Activated T-cell treated with anti-CD3 and anti-CD28 coated beads, Interleukin-2, amount 50 U/mL, for 1 hour (primary cell): ENCODE measurements at places on chromosomes 4 and X.

DNA sequence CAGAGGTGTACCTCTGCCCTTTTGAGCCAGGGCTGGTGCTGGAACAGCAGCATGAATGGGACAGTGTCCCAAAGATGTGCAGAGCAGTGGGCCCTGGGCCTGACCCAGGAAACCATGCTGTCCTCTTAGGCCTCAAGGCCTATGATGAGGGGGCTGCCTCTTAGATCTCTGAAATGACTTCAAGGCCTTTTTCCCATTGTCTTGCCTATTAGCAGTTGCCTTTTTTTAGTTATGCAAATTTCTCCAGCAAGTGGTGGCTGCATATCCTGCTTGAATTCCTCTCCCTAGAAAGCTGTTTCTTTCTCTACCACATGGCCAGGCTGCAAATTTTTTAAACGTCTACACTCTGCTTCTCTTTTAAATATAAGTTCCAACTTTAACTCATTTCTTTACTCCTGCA, 160.3 kb downstream of the CFAP299 start:
- no peak for DNase-seq

DNA sequence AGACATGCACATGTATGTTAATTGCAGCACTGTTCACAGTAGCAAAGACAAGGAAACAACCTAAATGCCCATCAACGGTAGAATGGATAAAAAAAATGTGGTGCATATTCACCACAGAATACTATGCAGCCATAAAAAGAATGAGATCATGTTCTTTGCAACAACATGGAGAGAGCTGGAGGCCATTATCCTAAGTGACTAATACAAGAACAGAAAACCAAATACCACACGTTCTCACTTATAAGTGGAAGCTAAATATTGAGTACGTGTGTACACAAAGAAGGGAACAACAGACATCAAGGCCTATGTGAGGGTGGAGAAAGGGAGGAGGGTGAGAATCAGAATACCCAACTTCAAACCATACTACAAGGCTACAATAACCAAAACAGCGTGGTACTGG, 17.4 kb upstream of the LNX1 start:
- DNase-seq = no peak

DNA sequence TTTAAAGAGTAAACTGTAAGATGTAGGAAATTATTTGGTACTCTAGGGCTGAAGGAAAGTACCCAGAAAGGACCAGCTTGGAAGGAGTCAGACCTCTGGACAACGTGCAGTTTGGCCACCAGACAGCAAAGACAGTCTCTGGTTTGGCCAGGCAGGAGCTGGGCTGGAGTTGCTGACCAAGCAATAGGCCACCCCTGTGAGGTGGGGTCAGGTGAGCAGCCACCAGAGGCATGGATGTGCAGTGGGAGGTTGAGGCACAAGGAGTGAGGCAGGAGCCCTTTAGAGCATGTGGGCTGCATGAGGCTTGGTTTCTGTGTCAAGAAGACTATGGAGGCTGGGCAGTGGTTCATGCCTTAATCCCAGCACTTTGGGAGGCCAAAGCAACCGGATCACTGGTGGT, 17.7 kb upstream of the MRFAP1 start:
- DNase-seq = no peak

DNA sequence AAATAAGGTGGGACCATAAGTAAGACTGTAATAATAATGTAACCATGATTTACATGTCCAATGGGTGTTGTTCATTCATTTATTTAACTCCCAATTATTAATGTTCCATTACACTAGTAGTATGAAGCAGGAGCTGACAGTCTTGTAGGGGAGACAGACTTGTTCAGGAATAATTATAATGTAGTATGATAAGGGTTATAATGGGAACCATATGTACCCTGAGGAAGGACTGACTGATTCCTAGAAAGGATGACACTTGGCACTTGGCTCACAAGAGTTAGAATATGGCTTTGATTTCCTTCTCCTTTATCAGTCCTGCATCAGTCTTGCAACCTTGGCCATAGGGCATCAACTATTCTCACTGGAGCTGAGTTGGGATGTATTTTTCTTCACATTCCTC, 24.2 kb downstream of the PCDH7 start:
- no peak for DNase-seq

DNA sequence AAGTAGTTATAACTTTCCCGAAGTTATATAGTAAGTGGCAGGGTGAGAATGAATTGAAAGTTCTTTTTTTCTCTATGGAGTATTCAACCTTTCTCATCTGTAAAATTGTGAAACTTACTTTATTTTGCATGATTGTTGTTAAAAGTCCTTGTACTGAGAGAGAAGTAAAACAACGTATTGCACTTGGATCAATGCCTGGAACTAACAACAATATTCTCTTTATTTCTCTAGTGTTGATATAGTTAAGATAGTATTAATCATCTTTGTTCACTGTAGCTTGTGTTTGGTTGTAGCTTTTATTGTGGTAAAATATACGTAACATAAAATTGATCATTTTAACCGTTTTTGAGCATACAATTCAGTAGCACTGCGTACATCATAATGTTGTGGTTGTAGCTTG, 48.7 kb downstream of the STIM2 start:
- DNase-seq = no peak

DNA sequence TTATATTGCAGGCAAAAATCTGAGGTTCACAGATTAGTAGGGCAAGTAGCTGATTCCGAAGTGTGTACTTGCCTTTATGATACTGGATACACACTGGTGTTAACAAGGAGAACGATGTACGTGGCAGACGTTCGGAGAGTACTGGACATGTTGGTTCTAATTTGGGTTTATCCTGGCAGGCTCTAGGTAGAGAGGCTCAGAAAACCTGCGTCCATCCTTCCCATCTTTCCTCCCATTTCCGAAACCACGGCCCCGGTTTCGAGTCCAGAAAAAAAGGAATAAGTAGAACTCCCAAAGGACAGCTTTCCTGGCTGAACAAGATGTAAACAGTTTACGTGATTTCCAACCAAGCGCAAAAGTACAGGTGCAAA, 351 bp upstream of the SLC30A9 start:
- DNase-seq = no peak

DNA sequence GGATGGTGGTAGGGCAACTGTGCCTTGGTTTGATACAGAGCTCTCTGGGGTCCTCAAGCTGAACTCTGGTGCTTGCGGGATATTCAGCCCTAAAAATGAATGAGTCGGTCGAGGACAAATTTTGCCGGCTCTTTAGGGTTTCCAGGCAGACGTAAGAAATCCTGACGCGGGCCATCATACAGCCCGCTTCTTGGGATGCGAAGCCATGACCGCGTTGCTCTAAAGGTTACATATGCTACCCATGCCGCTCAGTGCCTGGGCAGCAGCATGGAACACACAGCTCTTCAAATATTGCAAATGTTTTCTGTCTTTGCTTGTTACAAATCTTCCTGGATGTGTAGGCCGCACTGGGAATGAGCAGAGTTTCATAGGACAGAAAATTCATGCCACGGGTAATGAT, 55.6 kb downstream of the NBDY start:
- DNase-seq = no peak

- no peak for DNase-seq
These were observed 413.8 kb downstream of the FAT4 start for GRCh38 chr4:125728568-125728967.

DNA sequence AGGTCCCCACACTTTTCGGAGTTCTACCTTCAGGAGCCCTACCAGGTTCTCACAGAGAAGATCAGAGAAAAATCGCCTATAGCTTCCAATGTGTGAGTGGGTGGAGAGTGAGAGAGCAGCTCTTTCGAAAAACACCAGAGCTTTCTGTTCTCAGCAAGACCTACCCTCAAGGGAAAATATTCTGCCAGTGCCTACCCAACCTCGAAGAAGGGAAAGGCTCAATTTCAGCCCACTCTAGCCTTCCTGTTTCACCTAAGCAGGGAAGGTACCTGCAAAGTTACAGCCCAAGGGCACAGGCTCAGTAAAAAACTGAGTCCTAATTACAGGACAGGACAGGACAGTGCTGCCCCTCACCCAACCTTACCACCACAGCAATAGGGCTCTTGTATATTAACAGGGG, 104.0 kb upstream of the WDR17 start:
- no peak for DNase-seq

DNA sequence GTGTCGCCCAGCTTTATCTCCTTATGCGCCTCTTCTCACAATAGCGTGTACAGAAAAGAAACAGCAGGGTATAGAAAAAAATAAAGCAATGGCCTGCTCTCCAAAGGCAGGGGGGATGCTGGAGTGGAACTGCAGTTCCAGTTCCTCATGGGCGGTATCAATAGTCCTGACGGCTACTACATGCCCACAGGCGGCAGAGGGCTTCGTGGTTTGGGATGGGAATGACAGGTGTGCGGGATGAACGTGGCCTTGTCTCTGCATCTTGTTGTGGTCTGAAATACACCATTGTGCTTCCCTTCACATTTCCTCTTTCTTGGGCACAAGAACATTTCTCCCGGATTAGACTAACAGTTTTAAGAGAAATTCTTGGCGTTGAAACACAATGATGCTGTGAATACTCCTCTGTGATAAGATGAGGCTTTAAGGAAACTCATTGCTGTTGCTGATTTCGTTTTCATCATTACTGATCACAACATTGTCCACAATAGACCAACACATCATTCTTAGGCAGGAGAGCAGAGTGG, 124.1 kb upstream of the IGFBP7 start:
- no peak for DNase-seq

- no peak for DNase-seq
These were observed 158.7 kb downstream of the SPRY1 start for GRCh38 chr4:123555233-123555806.

- no peak for DNase-seq
These were observed 80.9 kb downstream of the C4orf33 start for GRCh38 chr4:129176864-129177263.

DNA sequence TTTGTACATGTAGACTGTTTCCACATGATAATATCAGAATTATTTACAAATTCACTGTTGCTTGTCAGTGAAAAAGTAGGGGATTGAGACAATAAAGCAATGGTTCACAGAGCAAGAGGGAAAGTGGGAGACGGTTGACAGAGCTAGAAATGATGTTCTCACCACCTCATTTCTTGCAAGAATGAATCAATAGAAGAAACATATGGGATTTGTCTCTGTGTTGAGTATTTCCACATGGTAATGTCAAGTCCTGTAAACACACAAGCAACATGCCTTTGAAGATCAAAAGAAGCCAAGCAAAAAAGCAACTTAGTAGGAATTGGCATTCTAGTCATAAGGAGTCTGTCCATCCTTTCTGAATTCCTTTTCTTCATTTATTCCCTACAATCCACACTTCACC, 1806.6 kb upstream of the AGA start:
- DNase-seq = no peak

DNA sequence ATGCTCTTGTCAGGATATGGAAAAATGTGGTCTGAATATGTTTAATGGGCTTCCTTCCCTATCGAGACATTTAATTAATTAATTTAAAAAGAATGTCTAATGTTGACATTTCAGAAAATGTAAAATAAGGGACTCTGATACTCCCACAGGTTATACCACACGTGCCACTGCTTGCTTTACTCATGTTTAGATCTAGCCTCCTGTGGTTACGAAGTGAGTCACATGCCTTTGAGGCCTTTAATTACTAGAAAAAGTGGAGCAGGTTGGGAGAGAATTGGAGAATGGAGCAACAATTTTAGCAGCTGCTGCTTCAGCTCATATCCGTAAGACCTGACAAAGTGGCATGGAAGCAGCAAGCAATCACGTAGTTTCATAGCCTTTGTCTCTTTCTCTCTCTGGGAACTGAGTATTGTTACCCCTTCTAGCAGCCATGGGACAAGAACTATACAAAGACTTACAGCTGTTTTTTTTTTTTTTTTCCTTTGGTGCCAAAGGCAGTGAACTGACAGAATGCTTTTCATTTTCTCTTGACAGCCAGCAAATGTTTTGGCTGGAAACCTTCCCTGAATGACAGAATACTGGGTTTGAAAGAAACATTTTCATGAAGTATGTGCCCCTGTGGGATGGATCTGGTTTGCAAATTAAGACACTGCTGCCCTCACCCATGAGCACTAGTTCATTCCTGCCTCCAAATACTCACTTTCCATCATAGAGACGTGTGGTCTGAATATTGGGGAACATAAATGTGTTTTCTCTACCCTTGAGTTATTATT, 355.1 kb upstream of the PABPC5 start:
- no peak for DNase-seq

- no peak for DNase-seq
These were observed 27.9 kb downstream of the PROM1 start for GRCh38 chr4:16055873-16056272.

DNA sequence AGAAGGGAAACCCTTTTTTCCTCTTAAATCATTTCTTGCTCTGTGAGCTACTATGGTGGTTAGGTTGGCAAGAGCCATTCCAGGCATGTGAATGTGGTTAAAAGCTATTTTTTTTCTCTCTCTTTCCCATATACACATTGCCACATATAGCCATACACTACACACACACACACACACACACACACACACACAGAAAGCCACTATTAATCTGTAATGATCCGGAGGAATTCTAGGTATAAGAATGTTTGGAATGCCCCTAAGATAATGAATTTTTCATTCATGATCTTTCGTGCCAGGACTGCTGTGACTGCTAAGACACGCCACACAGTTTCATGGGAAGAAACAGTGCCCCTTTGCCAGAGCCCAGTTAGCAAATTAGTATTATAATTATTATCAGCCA, 21.8 kb upstream of the TLL1 start:
- no peak for DNase-seq

DNA sequence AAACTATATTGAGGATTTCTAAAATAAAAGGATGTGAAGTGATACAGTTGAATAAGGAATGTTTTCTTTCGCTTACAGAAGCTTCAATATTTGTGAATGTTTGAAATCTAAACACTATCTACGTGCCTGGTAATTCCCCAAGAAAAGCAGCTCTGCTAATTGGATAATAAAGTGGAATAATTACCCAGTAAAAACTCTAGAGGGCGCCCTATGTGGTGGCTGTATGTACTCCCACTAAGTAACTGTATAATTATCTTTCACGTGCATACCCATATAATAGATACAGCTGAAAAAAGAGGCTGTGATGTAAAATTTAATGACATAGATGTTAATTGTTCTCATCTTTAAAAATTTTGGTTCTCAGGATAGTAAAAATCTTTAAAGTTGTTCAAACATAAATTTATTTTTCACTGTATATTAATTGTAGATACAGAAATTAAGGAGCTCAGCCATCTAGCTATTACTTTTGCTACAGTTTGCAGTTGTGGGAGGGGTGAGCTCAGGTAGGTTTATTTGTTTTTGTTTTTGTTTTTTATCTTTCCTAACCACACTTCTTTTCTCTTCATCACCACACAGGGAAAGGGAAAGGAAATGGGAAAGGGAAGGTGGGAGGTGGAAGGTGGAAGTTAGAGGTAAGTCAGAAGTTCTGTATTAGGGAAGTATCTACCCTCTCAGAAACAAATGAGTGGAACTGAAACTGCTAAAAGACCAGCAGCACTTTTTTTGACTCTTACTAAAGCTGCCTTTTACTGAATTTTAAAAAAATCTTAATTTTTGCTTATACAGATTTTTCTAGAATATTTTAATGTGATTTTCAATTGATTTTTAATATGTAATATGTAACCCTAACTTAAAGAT, 151.7 kb upstream of the RPS6KA6 start:
- DNase-seq = no peak
